ENCODE measurements at places on chromosomes 1 and 21.

- DNase-seq, result no peak
Measured at GRCh38 chr1:93177991-93178390, 2.2 kb downstream of the TMED5 start.

GRCh38 chr1:112808861-112809684, 93.9 kb upstream of the PPM1J start:
- peak; percentile 22 for DNase-seq

DNA sequence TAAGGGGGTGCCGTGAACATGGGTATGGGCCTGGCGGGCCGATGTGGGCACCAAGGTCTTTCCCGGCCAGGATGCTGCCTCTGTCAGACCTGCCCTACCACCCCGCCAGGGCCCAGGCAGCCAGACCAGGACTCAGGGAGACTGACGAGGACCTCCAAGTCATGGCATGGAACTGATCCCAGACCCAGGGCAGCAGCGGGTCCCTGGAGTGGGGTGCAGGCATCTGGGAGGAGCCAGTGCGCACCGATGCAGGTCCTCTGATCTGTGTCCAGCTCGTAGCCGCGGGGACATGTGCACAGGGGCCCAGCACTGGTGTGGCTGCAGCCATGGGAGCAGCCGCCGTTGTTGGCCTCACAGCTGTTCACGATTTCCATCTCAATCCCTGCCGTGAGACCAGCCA, 56.8 kb downstream of the ARHGEF16 start:
- no peak for DNase-seq

- no peak for DNase-seq
Measured at GRCh38 chr1:8965121-8965820, 19.6 kb downstream of the CA6 start.

DNA sequence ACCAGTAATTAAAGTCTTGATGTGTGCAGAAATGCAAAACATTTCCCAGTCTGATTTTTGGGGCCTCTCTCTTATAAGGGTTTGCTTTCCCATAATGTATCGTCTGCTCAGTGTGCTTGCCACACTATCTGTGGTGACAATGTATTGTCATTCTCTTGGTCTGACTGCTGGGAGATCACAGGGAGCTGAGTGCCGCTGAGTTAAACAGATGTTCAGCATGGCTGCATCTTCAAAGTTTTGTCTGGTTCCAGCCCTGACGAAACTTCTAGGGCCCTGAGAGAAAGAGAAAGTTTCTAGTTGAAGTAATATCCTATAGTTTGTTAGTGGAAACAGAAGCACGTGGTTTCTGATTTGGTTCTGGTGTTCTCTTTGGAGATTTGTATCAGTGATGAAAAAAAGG, 42.6 kb downstream of the DNM3 start:
- DNase-seq, result no peak

Measured in NCI-H2029 treated with DMSO at 0.1 percent for 48 hours (cell line).